ENCODE measurements at places on chromosomes 3 and 15.

DNA sequence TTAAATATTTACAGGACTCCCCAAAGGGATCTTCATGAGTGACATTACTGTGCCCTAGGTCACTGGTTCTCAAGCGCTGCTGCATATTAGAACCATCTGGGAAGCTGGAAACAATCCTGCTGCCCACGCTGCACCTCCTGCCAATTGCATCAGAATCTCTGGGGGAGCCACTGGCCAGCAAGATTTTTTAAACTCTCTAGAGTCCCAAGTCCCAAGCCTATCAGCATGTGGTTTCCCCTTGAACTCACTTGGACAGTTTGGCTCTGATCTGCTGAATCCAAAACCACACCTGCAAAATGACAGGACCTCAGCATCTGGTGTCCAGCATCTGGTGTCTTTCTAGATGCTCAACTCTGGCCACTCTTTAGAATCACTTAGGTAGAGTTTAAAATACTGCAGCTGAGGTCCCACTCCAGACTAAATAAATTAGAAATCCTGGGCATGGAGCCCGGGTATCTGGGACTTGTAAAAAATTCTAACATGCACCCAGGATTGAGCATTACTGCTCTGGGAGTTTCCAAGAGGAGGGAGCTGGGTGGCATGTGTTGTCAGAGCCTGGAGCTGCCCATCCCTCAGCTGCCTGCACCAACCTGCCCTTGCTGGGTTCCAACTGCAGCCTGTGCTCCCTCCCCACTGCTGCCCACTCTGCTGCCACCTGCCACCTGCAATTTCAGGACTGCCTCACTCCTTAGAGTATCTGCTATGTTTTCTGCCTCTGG lies 311.3 kb downstream of the SLC9A9 start:
- no peak for DNase-seq

- DNase-seq, result no peak
Measured at GRCh38 chr3:196938124-196938523, 4.2 kb downstream of the NCBP2 start.

GRCh38 chr15:77753939-77754338 lies 121.2 kb upstream of the LINGO1 start:
- DNase-seq, result no peak

DNA sequence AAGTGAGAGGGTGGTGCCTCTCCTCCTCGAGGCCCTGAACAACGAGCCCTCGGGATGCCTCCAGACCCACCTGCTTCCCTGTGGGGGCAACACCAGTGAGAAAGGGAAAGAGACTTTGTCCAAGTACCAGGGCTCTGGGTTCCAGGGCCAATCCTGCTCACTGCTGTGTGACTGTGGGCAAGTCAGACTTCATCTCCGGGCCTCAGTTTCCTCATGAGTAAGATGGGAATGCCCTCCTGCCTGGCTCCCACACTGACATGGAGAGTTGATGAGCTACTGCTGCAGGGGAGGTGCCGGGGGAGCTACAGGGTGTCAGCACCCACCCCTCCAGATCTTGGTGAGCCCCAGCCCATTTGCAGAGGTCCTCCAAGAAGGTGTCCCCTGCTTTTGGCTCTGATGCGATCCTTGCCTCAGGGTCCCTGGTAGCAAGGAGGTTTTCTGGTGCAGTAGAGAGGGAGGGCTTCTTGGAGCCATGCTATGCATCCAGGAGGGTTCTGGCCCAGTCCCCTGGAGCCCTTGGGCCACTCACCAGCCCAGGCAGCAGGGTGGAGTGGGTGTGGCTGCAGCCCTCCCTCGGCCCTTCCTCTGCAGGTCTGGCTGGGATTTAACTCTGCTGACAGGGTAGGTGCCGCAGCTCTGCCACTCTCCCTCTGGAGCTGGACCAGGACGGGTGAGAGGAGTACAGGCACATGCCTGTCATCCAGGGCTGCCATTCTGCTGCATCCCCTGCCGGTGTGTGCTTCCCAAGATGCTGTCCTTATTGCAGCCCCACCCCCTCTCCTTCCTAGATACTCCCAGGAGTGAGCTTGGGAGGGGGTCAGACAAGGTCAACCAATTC lies 26.9 kb downstream of the LOXL1 start:
- no peak for DNase-seq

- DNase-seq, result no peak
Measured at GRCh38 chr15:93948726-93949125, 282.6 kb upstream of the MCTP2 start.

DNA sequence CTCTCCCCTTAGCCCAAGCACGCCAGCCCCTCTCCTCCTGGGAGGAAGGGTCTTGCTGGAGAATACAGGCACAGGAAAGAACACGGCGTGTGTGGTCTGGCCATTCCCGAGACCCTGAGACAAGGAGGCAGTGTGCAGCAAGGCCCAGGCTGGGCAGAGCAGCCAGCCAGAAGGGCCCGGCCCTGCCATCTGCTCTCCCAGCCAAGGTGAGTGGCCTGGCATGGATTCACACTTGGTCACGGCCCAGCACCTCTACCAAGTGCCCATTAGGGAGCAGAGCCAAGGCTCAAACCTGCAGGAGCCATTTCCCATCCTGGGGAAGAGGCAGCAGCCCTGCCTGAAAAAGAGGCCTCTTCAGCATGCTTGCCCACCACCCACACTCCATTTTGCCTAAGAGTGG lies 28.6 kb downstream of the MEGF11 start:
- DNase-seq, result no peak
